Thyroid gland (tissue), 4 donors: ENCODE measurements at places on chromosomes 6 and 20. TPM values are rescaled to one million over a fixed set of nuclear protein-coding genes. Genes with fewer than 3 reads are reported as not detected.

Gene C6orf15
- total RNA-seq = not detected

Gene CD109
- 6.2 TPM for total RNA-seq

Gene LAMA5
- 179 TPM for total RNA-seq

- DNase-seq = no peak
- H3K27me3 ChIP-seq = no peaks in the 10 kb centered on the region
- no peak overlapping the region for H3K27ac ChIP-seq
- H3K4me3 ChIP-seq = no peak overlapping the region
- no peaks in the 10 kb centered on the region for H3K36me3 ChIP-seq
These were observed 182.5 kb upstream of the LAMP5 start for GRCh38 chr20:9331707-9332435.

DNA sequence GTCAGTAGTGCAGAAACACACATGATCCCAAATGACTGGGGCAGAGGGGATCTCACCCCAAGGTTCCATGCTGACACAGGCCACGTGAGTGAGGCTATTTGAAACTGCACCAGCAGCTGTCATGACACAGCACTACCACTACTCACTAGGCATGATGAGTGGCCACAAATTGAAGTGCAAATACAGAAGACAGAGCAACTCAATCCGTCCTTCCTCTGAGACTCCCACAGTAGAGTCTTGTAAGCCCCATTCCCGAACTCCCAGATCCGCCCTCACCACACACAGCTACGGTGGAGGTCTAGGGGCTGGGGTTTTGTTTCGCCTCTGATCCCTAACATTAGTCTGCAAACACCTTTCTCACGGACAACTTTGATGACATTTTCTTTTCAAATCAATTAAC, 113.3 kb upstream of the NUP153 start:
- H3K27me3 ChIP-seq = no peaks in the 10 kb centered on the region
- no peak for DNase-seq
- no peaks in the 10 kb centered on the region for H3K4me1 ChIP-seq
- no peak overlapping the region for H3K27ac ChIP-seq

- no peaks in the 10 kb centered on the region for H3K4me1 ChIP-seq
- no peak overlapping the region for H3K27ac ChIP-seq
- H3K27me3 ChIP-seq = no peaks in the 10 kb centered on the region
- H3K36me3 ChIP-seq = no peaks in the 10 kb centered on the region
- no peak for DNase-seq
These were observed 7.5 kb upstream of the HRH3 start for GRCh38 chr20:62227591-62227976.

DNA sequence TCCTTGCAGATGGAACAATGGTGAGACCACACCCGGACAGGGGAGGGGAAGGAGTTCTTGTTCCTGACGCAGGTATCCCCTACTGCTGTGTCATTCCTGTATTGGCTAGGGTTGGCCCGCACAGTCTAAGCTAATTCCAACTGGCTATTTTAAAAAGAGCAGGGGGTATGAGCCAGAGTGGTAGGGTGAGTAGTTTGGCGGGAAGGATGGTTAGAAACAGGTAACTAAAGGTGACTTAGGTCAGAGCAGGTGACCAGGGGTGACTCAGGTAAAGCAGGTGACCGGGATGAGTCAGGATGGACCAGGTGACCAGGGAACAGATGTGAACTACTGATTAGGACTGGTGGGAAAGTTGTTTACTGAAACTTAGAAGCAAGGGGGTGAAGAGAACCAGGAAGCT, 58.0 kb downstream of the ZNF292 start:
- H3K4me1 ChIP-seq = peaks cover 6% of the 10 kb centered on the region
- no peaks in the 10 kb centered on the region for H3K36me3 ChIP-seq
- H3K27me3 ChIP-seq = no peaks in the 10 kb centered on the region
- DNase-seq = no peak

- no peaks in the 10 kb centered on the region for H3K4me1 ChIP-seq
- no peak overlapping the region for H3K4me3 ChIP-seq
- no peak overlapping the region for H3K27ac ChIP-seq
- no peak for DNase-seq
These were observed 275.4 kb downstream of the TAF4 start for GRCh38 chr20:61790116-61790827.

DNA sequence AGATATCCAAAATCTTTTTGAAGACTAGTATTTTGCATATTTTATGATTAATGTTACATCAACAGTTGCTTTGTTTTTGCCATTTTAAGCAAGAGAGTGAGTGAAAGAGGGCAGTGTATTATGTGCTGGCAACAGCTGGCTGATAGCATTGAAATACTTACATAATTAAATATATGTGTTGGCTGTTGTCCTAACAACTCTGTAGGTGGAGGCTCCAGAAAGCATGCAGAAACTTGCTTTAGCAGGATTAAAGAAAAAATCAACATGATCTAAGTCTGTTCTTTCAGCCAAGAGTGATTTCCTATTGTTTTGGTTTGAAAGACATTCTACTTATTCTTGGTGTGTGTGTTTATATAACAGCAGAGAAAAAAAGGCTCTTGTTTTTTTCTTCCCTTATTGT, 127.5 kb downstream of the CDKAL1 start:
- no peak overlapping the region for H3K27ac ChIP-seq
- no peak for DNase-seq
- peaks cover 12% of the 10 kb centered on the region for H3K4me1 ChIP-seq
- no peak overlapping the region for H3K4me3 ChIP-seq

DNA sequence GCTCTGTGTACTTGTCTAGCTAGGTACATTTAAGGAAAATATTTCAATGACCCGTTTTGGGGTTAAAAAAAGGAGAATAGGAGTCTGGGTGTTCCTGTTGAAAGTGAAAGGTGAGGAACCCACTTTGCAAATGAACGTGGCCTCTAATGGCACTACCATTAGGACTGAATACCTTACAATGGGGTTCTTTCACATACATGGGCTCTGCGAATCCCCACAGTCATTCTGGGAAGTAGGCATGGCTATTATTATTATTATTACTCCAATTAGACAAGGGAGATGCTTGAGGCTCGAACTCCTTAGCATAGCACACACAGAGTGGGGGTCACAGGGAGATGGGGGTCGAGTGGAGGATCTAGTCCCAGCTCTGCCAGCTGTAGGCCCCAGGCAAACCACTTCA, 6.0 kb upstream of the DNMT3B start:
- DNase-seq = no peak
- no peak overlapping the region for H3K27ac ChIP-seq
- H3K4me3 ChIP-seq = no peak overlapping the region
- no peaks in the 10 kb centered on the region for H3K36me3 ChIP-seq
- no peaks in the 10 kb centered on the region for H3K4me1 ChIP-seq
- no peaks in the 10 kb centered on the region for H3K27me3 ChIP-seq

GRCh38 chr20:31568041-31568731, 36.9 kb upstream of the ID1 start:
- H3K4me3 ChIP-seq = no peak overlapping the region
- H3K4me1 ChIP-seq = peaks cover 82% of the 10 kb centered on the region
- H3K36me3 ChIP-seq = peaks cover 3% of the 10 kb centered on the region
- DNase-seq = no peak
- H3K27me3 ChIP-seq = no peaks in the 10 kb centered on the region
- H3K27ac ChIP-seq = peak overlapping the region; percentile 96
